ENCODE measurements at places on chromosomes 7 and 10.

- DNase-seq: no peak
Measured at GRCh38 chr7:65968256-65969185, 13.5 kb downstream of the GUSB start.

DNA sequence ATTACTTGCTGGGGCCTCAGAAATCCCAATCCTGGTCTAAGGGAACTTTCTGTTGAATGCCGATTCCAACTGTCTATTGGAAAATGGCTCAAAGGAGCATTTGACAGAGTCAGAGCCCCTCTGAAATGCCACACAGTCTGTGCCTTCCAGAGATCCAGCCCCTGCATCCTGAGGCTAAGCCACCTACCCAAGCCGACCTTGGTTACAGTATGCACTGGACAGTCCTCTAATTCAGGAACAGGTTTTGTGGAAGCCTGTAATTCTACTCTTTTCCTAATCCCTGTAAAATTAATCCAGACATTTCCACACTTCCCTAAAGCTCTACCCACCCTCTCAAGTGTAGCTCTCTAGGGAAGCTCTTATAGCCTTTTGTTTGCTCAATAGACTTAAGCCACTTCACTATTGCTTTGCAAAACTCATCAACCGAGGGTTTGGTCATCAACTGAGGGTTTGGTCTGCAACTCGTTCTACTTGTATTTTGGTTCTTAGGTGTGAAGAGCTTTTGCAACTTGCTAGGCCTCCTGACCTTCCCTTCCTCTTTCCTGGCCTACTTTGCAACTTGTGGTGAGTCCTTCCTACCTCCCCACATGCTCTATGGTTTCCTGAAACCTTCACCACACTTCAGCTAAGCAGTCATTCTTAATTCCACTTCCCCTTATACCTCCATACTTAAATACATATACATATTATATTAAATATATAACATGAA lies 364.8 kb downstream of the SFMBT2 start:
- no peak for DNase-seq

DNA sequence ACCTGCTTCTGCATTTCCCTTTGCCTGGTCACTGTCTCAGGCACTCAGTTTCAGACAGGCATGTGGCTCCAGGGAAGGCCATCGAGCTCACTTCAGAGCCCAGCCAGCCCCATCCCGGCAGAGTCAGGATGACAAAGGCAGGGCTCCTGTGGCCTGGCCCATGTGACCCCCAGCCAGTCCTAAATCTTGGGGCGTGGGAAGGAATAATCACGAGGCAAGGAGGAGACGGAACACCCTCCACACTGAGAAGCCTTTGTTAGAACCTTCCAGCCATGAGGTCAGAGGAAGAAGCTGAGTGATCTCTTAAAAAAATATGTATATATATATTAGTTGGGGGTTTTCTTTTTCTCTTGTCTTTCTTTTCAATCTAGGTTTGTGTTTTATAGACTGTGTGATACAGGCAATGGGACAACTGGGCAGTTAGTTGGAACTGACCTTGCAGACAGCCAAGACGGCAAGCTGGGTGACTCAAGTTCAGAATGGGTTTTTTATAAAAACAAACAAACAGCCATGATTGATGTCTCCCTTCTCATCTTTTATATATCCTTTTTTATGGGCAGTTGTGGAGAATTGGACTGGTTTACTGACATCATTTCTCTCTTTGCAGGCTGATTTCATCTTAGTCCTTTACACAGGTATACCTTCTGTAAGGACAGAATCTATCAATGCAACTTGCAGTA lies 60.8 kb downstream of the CHN2 start:
- no peak for DNase-seq

GRCh38 chr7:19362099-19362498 lies 216.9 kb upstream of the FERD3L start:
- no peak for DNase-seq

- DNase-seq: no peak
Measured at GRCh38 chr10:132624847-132625471, 87.4 kb downstream of the INPP5A start.

- DNase-seq: peak; percentile 1
Measured at GRCh38 chr10:133608855-133609254, 17.7 kb downstream of the FRG2B start.

DNA sequence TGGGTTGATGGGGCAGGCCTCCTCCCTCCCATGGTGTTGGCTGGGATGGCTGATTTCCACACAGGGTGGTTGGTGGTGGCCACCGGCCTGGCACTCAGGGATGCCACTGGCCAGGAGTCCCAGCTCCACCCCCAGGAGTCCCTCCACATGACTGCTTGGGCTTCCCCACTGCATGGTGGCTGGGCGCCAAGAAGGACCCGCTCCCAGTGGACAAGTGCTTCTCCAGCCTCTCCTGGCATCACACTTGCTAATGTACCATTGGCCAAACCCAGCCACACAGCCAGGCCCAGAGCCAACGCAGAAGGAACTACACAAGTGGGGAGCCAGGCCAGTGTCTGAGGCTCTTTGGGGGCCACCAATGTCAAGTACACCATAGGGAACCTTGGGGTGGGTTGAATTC lies 73.6 kb upstream of the DNAAF5 start:
- DNase-seq: no peak

All from NCI-H510A treated with DMSO at 0.1 percent for 48 hours (cell line).